ENCODE measurements at places on chromosomes 12 and 14.

GRCh38 chr14:105665247-105665950, 139.0 kb downstream of the TMEM121 start:
- no peak for DNase-seq

DNA sequence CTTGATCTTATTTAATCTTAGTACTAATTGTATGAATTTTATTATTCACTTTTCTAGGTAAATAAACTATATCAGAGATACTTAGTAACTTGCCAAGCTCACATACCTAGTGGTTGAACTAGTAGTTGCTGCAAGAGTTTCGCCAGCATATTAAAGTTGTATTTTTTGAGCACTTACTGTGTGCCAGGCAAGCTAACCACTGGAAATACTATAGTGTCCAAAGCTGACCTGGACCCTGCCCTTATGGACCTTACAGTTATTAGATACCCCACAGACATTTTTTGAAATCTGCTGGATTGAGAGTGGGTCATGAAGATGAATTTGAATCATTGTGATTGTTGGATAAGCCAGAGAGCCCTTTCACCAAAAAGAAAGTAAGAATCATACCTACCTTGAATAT, 125.0 kb downstream of the RAD51B start:
- DNase-seq, result no peak

- no peak for DNase-seq
These were observed 56.7 kb downstream of the TTC7B start for GRCh38 chr14:90759370-90760077.

DNA sequence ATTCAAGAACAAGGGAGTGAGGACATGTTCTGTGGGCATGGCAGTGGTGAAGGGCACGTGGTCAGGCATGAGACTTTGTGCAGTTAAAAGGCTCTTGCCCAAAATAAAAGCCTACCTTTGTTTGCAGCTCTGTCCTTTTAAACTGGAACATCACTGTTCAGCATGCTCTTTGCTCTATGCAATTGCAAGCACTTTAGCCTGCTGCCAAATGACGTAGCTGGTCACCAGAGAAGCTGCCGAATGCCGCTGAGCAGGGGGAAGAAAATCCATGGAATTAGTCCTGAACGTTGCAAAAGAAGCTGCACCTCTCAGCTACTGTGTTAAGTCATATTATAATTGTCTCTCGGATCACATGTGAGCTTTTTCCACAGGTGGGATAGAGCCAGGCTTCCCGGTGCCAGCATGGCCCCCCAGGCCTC, 176.3 kb upstream of the DIO2 start:
- no peak for DNase-seq

DNA sequence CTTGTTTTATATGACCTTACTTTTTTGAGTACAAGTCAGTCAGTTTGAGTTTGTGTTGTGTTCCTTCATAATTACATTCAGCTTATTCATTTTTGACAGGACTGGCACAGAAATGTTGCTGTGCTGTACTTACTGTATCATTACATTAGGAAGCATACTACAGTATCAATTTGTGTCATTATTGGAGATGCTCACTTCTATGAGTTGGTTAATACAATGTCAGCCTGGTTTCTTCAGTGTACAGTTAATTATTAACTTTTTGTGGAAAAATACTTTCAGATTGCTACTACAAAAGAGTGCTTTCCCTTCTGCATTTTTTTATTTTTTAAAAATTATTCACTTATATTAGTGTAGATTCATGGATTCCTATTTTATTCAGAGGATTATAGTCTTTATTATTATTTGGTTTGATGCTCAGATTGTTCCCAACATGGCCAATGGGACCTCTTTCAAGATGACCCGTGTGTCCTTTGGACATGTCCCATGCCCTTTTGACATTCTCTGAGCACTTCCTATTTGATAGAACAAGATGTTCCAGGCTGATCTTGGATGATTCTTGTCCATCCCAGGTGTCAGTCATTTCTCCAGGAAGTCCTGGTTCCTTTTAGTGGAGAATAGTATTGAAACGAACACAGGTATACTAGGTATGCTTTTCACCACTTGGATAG, 66.6 kb downstream of the MON2 start:
- DNase-seq, result no peak

GRCh38 chr12:31035967-31036665, 37.5 kb upstream of the DDX11 start:
- no peak for DNase-seq

- DNase-seq, result no peak
These were observed 180.9 kb upstream of the PDE3A start for GRCh38 chr12:20187456-20187855.

DNA sequence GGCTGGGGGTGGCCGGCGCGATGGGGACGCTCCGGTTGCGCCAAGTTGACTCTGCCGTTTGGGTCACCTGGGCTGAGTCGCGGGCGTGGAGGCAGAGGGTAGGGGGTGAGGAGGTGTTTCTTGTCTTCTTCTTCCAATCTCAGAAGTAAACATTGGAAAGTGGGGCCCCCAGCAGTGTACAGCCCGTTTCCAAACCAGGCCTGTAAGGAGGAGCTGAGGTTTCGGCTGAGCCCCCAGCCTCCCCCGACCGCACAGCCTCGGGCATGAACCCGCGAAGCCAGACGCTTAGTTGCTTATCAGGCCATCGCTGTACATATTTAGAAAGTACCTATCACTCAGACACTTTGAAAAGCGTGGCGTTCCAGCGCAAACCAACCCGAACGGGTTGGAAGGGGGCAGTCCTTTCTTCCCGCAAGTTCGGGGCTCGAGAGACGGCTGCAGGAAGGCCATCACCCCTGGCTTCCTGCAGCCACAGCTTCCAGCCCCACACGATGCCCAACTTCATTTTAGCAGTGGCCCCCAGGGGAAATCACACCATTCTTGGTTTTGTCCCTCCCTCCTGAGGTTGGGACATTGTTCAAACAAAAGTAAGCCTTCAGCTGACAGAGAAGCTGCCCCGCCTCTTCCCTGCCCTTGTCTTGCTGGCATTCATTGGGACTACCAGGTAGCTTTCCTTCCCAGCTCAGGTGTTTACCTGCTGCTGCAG, 164.1 kb downstream of the ZFP36L1 start:
- no peak for DNase-seq

- DNase-seq, result no peak
These were observed 220.0 kb downstream of the RAD51B start for GRCh38 chr14:68039593-68039992.

DNA sequence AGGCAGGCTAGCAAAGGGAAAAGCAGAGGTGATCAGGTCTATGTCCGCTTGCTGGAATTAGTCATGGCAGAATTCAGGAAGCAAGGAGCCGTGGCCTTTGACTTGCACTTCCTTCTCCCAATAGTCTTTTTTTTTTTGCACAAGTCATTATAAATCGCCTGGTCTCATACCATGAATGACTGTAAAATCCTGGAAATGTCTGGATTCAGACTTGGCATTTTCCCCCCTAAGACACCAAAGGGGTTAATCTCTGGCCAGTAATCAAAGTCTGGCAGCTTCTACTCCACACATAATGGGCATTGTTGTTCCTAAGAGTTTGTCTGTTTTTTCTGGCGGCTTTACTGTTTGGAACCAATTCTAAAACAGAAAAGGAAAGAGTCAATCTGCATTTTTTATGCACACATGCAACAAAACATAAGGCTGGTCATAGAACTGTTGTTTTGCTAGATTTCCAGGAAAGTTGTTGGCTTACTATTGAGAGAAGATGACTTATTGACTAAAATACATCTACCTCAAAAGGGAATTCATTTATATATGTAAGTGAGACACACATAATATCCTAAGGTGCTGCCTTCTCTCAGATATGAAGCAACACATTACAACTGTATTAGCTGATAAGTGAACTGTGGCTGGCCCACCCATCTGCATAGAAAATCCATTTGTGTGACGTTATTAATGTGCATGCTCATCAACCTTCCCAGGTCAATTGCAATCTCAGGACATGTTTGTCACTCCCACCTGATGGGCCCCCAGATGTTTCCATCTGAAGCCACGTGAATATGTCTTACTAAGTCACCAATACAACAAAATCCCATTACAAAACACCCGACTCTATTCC, 157.3 kb downstream of the BTG1 start:
- DNase-seq, result no peak

DNA sequence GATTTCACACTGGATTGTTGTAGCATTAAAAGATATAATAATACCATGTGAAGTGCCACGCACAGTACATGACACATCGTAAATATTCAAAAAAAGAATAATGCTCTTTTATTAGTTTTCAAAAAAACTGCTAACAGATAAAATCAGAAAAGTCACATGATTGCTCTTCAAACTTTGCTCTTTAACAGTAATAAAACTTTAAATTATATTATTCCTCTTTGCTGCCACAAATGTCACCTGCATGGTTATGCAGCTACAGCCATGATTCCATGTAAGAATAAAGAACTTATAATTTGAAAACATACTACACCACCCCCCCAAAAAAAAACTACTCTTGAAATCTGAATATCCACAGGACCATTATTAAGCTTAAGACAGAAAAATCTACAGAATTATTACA, 90.0 kb downstream of the SLC2A13 start:
- no peak for DNase-seq

DNA sequence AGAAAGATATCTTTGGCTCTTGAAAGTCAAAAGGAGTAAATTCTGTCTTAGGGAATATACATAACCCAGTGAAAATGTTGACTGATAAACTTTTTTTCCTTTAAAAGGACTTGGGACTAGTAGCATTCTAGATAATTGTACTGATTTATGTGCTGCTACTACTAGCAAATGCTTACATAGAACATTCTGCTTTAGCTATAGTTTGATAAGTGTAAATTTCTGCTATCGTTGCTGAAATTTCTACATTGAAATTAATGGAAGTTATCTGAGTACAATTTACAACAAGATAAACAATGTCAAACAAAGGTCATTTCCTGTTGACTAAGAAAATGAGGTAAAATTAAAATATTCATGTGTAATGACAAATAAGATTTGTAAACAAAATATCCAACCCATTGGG, 48.3 kb upstream of the CNTN1 start:
- no peak for DNase-seq

DNA sequence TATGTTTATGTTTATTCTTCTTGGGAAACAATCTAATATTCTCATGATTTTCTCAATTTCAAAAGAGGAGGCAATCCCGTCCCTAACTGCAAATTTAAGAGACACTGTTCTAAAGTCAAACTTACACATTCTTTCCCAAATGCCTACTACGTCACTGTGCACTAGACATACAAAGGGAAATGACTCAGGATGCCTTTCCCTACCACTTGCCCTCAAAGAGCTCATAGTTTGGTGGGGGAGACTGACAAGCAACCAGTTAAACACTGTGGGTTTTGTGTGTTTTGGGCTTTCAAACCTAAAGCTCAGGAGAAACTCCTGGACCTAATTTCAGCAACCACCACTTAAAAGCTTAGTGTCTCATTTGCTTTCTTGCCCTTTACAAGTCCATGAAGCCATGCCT, 58.4 kb downstream of the ATP2B1 start:
- no peak for DNase-seq

DNA sequence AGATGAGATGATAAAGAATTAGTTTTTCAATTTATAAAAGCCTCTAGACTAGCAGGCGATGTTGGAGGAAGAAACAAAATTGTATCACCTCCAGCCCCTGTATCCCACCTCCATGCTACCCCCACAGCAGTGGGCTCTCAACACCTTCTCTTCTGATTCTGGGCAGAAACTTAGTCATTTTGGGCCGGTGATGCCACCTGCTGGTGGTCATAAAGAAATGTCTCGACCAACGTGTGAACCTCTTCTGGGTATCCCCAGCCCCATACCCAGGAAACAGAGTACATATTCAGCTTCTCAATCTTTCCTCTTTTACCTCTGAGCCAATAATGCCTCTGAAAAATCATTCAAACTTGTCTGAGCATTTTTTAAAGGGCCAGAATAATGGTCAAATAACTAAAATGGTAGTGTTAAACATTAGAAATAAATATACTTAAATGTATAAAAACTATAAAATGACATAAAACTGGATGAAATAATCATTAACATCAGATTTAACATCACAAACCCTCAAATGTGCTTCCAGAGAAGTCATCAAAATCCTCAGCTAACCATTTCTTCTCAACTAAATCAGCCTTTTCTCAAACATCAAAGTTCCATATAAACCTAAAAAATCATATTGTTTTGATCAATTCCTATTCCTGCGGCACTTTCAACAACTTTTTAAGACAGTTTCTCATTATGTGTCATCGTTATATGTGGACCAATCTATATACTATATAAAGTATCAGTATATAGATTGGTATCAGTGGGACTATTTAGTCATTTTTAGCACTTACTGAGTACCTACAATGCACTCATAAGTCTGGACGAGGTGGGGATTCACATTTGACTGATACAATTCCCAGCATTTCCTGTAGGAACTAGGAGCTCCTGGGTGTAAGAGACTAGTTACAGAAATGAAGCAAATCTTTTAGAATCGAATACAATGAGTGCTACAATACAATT, 69.4 kb downstream of the ATXN2 start:
- peak; percentile 83 for DNase-seq

- peak; percentile 32 for DNase-seq
These were observed 835 bp downstream of the VEZT start for GRCh38 chr12:95218150-95219133.

GRCh38 chr12:32939801-32940200, 43.2 kb upstream of the PKP2 start:
- no peak for DNase-seq

DNA sequence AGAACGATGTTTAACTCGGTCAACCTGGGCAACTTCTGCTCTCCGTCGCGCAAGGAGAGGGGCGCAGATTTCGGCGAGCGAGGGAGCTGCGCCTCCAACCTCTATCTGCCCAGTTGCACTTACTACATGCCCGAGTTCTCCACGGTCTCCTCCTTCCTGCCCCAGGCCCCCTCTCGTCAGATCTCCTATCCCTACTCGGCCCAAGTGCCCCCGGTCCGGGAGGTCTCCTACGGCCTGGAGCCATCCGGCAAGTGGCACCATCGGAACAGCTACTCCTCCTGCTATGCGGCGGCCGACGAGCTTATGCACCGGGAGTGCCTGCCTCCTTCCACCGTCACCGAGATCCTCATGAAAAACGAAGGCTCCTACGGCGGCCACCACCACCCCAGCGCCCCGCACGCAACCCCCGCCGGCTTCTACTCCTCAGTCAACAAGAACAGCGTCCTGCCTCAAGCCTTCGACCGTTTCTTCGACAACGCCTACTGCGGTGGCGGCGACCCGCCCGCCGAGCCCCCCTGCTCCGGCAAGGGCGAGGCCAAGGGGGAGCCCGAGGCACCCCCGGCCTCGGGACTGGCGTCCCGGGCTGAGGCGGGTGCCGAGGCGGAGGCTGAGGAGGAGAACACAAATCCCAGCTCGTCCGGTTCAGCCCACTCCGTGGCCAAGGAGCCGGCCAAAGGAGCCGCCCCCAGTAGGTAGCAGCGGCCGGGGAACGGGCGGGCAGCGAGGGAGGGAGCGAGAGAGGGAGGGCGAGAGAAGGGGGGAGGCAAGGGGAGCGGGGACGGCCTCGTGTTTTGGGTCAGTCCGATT, 513 bp downstream of the HOXC11 start:
- no peak for DNase-seq

DNA sequence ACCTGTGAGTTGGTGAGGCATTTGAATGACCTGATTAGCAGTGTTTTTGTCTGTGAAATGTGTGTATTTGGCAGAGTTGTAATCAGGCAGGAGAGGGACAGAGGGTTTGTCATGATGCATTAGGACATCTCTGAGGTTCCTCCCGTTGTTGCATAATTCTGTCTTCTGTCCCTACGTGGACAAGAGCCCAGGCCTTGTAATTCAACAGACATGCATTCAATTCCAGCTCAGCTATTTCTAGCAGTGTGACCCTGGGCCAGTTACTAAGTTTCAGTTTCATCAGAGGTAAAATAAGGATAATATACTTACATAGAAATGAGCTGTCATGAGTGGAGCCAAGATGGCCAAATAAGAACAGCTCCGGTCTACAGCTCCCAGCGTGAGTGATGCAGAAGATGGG, 208.6 kb downstream of the SLC38A4 start:
- DNase-seq, result no peak
